Immature natural killer cell (primary cell): ENCODE measurements at places on chromosomes 1 and 21. TPM values are rescaled to one million over a fixed set of nuclear protein-coding genes. Genes with fewer than 3 reads are reported as not detected.

DNA sequence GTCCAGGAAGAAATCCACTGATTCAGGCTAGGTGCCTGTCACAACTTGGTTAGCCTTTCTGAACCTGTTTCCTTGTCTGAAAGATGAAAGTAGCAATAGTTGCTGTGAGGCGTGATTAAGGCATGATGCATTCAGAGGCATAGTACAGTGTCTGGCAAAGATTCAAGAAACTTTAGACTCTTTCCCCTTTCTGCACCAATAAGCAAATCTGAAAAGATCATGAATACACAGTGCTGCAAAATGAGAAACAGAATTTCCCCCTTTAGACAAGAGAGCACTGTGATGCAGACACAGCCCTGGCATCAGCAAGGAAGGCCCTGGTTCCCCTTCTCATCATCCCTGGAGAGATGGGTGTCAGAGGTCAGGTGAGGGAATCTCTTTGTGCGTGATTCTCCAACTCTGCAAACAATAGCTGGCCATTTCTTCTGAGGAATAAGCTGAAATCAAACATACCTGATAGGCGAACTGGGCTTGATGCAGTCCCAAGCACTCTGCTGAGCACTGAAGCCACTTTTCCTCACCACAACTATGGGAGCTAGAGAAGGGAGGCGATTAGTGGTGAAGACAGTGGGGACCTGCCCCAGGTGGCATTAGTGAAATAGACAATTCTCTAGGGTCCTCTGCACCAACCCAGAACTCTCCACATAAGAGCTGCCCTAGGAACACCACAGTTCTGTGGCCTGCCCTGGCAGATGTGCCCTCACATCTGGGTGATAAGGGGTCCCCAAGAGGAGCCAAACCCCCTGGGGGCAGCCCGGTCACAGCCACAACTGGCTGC, 41.7 kb downstream of the ITPKB start:
- H3K27me3 ChIP-seq: peaks cover 6% of the 10 kb centered on the region
- no peak overlapping the region for H3K4me3 ChIP-seq
- H3K27ac ChIP-seq: peak overlapping the region; percentile 81
- DNase-seq: no peak

DNA sequence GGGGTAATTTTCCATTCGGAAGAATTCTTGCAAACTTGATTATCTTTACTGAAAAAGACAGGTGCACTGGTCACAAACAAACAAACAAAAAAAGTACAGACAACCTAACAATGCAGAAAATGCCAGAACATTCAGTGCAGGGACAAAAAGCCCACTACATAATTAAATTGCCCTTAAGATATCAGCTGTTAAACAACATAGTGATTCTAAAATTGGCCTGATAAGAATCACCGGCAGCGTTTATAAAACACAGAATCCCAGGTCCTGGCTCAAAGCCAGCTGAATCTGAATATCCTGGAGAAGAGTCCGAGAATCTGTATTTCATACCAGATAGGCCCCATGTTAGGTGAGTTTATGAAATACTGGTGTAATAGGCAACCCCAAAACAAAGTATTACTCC, 6.1 kb downstream of the PLPP3 start:
- peaks cover 3% of the 10 kb centered on the region for H3K27me3 ChIP-seq
- no peaks in the 10 kb centered on the region for H3K4me1 ChIP-seq
- no peak overlapping the region for H3K4me3 ChIP-seq
- H3K27ac ChIP-seq: no peak overlapping the region
- H3K36me3 ChIP-seq: no peaks in the 10 kb centered on the region

ORC1 gene
- polyA plus RNA-seq: 1.2 TPM

DNA sequence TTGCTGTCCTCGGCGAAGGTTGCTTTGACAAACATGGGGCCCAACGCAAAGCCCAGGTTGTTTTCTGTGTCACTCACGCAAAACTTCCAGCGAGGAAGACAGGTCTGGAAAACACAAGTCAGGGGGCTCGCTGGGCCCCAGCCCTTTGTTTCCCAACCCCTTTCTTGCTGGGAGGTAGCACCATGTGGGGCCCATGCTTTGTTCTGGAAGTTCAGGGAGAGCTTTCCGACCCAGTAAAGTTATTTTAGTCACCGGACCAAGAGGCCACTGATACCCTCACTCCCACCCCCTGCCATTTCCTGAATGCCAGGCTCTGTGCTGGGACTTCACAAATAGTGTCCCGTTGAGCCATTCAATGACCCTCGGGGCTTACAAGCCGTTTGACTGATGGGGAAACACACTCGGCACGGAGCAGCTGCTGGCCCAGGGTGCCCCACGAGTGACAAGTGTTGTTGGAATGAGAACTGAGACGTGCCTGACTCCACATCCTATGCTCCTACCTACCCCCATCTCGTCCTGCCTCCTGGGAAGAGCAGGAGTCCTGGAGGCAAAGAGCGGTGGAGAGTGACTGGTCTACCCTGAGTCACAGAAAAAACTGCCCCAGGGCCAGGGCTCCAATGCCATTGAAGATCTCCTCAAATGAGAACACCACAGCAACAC, 52.0 kb downstream of the ECE1 start:
- H3K4me1 ChIP-seq: peaks cover 5% of the 10 kb centered on the region
- peaks cover 2% of the 10 kb centered on the region for H3K27me3 ChIP-seq
- DNase-seq: no peak
- no peak overlapping the region for H3K4me3 ChIP-seq
- H3K36me3 ChIP-seq: peaks cover 7% of the 10 kb centered on the region

KIF14 gene
- not detected for polyA plus RNA-seq

LCE1B gene
- not detected for polyA plus RNA-seq

DNA sequence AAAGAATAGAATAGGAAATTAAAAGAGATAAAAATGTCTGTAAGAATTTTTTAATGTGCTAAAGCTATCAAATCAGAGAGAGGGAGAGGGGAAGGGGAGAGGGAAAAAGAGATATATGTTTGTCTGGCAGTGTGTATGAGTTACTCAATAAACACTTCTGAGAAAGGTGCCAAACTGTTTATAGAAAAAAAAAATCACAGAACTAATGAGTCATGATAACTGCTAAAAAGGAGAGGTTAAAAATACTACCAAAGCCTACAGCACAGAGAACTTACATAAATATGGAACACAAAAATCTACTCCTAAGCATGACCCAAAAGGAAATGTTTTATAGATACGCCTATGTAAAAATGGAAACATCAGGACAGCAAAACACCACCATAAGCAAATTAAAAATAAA, 45.4 kb downstream of the SELENOF start:
- DNase-seq: no peak
- H3K27me3 ChIP-seq: peaks cover 2% of the 10 kb centered on the region
- H3K4me3 ChIP-seq: no peak overlapping the region
- H3K36me3 ChIP-seq: no peaks in the 10 kb centered on the region
- H3K27ac ChIP-seq: no peak overlapping the region

- H3K4me3 ChIP-seq: peak overlapping the region; percentile 99
- peak overlapping the region; percentile 98 for H3K27ac ChIP-seq
- no peaks in the 10 kb centered on the region for H3K36me3 ChIP-seq
- DNase-seq: peak; percentile 77
Observed at GRCh38 chr1:75723989-75724471, 479 bp upstream of the ACADM start.

DNA sequence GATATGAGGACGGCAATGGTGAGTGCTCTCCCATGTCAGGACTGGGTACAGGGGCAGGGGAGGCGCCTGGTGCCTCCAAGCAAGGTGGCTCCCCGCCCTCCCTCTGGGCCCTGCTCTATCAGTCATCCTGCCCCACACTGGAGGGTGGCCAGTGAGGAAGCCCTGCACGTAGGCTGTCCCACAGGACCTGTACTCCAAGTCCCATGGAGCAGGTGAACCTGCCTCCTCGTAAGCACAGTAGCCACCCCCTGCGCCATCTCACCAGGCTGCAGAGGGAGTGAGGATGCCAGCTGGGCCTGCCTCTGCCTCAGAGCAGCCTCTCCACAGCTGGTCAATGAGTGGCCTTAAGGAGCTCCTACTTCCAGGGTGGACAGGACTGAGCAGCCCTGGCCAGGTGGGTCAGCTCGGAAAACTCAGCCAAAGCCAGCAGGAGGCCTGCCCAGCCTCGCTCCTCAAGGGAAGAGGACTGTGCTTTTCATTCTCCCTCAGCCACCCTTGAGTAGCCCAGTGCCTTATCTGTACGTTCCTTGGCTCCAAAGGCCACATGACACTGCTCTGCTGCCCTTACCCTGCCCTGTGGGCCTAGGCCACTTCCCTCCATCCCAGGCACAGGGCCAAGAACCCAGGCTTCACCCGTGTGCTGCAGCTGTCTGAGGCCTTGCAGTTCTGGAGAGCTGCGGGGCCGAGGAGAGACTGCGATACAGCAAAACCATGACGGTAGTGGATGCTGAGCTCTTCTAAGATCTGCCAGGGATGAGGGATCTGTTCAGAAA, 39.6 kb downstream of the SLC45A1 start:
- no peak for DNase-seq
- peaks cover 8% of the 10 kb centered on the region for H3K36me3 ChIP-seq

SPATA45 gene
- not detected for polyA plus RNA-seq

SLAMF9 gene
- not detected for polyA plus RNA-seq

- H3K36me3 ChIP-seq: no peaks in the 10 kb centered on the region
- peaks cover 15% of the 10 kb centered on the region for H3K4me1 ChIP-seq
- H3K27me3 ChIP-seq: peaks cover under 1% of the 10 kb centered on the region
- H3K4me3 ChIP-seq: peak overlapping the region; percentile 73
- H3K27ac ChIP-seq: peak overlapping the region; percentile 10
Observed at GRCh38 chr1:160376525-160377131, 9.8 kb downstream of the NHLH1 start.

GABRD gene
- not detected for polyA plus RNA-seq

DNA sequence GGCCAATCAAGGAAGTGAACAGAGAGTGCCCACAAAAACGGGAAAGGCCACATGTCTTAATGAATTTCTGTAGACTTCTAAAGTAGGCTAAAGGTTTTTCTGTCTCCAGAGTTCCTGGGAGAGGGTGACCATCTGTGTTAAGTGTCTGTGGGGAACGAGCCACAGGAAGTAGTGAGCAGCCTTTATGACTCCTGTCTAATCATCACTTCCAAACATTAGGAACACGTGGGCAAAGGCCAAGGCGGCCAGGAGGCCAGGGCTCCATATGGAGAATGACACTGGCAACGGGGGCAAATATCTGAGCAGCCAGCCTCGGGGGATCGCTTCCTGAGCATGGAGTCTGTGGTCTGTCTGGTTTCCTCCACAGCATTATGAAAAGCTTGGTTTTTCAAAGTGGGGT, 7.1 kb downstream of the FAM89A start:
- no peaks in the 10 kb centered on the region for H3K27me3 ChIP-seq
- no peak overlapping the region for H3K4me3 ChIP-seq
- no peak for DNase-seq
- H3K4me1 ChIP-seq: peaks cover 19% of the 10 kb centered on the region
- no peak overlapping the region for H3K27ac ChIP-seq
- H3K36me3 ChIP-seq: no peaks in the 10 kb centered on the region

SYPL2 gene
- polyA plus RNA-seq: 0.28 TPM

GRCh38 chr1:22297999-22298398, 153.7 kb upstream of the ZBTB40 start:
- H3K4me1 ChIP-seq: no peaks in the 10 kb centered on the region
- DNase-seq: no peak
- peaks cover 16% of the 10 kb centered on the region for H3K27me3 ChIP-seq
- no peak overlapping the region for H3K27ac ChIP-seq

DNA sequence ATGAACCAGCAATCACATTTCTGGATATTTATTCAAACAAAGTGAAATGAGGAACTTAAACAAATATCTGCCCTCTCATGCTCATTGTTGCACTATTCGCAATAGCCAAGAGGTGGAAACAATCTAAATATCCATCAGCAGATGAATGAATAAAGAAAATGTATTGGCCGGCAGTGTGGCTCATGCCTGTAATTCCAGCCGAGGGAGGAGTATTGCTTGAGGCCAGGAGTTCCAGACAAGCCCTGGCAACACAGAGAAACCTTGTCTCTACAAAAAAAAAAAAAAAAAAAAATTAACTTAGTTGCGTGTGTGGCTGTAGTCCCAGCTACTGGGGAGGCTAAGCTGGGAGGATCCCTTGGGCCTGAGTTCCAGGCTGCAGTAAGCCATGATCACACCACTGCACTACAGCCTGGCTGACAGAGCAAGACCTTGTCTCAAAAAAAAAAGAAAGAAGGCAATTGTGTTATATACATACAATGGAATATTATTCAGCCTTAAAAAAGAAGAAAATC, 191.4 kb downstream of the AKT3 start:
- no peaks in the 10 kb centered on the region for H3K27me3 ChIP-seq
- H3K4me3 ChIP-seq: no peak overlapping the region
- H3K27ac ChIP-seq: no peak overlapping the region
- no peak for DNase-seq
- H3K36me3 ChIP-seq: peaks cover 15% of the 10 kb centered on the region

GRCh38 chr1:118485757-118486156, 300.7 kb upstream of the SPAG17 start:
- H3K4me1 ChIP-seq: no peaks in the 10 kb centered on the region
- DNase-seq: no peak
- H3K27ac ChIP-seq: no peak overlapping the region
- H3K4me3 ChIP-seq: no peak overlapping the region
- no peaks in the 10 kb centered on the region for H3K36me3 ChIP-seq

- H3K27me3 ChIP-seq: no peaks in the 10 kb centered on the region
- H3K4me1 ChIP-seq: peaks cover 29% of the 10 kb centered on the region
- peaks cover 49% of the 10 kb centered on the region for H3K36me3 ChIP-seq
- no peak overlapping the region for H3K27ac ChIP-seq
Observed at GRCh38 chr21:46237474-46237873, 8.9 kb upstream of the LSS start.

FAM229A gene
- not detected for polyA plus RNA-seq

DNA sequence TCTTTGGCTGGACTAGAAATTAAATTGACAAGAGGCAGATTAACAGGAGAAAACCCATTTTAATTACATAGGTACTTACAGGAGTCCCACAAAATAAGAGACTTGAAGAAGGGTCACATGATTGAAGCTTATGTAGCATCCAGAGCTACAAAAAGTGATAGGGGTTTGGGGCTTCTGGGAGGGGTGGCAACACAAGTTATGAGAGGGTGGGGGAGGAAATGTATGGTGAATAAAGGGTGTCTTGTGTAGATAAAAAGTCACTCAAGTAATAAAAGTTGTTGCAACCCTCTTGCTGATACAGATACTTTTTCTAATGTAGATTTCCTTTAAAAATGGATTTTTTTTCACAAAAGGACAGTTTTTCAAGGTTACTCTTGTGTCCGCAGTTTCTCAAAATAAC, 24.0 kb downstream of the USP25 start:
- peaks cover 2% of the 10 kb centered on the region for H3K27me3 ChIP-seq
- no peak for DNase-seq
- H3K27ac ChIP-seq: no peak overlapping the region
- no peaks in the 10 kb centered on the region for H3K36me3 ChIP-seq
- H3K4me3 ChIP-seq: no peak overlapping the region

DNA sequence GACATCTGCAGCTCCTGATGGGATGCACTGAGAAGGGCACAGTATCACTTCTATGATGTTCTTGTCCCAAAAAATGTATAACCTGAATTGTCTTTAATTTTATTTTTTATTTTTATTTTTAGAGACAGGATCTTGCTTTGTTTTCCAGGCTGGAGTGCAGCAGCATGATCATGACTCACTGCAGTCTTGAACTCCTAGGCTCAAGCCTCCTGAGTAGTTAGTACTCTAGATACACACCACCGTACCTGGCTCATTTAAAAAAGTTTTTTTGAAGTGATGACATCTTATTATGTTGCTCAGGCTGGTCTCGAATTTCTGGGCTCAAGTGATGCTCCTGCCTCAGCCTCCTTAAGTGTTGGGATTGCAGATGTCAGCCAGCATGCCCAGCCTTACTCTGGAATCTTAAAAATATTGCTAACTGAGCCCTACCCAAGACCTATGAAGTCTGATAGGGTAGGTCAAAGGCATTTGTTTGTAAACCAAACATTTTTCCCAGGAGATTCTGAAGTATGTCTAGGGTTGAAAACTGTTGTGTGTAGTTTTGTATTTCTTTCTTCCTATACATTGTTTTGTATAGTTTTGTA, 68.9 kb downstream of the ATF6 start:
- H3K36me3 ChIP-seq: peaks cover 9% of the 10 kb centered on the region
- H3K27me3 ChIP-seq: no peaks in the 10 kb centered on the region
- no peaks in the 10 kb centered on the region for H3K4me1 ChIP-seq
- no peak overlapping the region for H3K27ac ChIP-seq
- H3K4me3 ChIP-seq: no peak overlapping the region
